NCI-H1105 treated with DMSO at 0.1 percent for 48 hours (cell line): ENCODE measurements at places on chromosomes 2 and 18.

DNA sequence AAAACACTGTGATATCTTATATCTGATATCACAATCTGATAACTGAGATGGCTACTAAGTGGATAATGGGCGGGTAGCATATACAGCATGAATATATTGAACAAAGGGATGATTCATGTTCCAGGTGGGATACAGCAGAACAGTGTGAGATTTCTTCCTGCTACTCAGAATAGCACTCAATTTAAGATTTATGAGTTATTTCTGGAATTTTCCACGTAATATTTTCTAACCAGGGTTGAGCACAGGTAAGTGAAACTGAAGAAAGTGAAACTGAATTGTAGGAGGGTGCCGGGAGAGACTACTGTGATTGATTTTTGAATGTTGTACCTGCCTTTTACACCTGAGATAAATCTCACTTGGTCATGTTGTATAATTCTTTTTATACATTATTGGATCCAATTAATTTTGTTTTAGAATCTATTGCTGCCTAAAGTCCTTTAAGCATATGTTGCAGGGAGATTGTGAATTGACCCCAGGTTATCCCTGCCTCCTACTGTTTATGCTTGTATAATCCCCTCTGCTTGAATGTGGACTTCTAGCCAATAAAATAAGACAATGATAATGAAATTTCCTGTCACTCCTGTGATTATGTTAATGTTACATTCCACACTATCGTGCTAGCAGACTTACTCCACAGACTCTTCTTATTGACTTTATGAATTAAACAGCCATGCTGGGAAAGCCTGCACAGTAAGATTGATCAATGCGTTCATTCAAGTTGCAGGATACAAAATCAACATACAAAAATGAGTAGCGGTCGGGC is 67.6 kb upstream of the RBBP8 start:
- DNase-seq: no peak

DNA sequence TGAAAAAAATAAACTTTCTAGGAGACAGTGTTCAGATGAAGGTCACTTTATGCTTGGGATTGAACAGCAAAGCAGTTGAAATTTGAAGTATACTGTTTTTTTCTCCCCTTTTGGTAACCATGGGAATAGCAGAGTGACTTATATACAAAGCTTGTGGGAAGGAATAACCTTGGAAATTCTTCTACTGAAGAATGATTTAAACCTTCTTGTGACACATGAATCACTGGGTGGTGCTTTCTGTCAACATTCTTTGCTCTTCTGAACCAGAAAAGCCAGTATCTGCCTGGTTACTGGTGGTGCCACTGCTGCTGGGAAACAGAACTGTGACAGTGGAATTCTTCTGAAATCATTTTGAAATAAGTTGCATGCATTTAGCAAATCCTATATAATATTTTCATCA is 39.4 kb upstream of the RND3 start:
- DNase-seq: no peak

DNA sequence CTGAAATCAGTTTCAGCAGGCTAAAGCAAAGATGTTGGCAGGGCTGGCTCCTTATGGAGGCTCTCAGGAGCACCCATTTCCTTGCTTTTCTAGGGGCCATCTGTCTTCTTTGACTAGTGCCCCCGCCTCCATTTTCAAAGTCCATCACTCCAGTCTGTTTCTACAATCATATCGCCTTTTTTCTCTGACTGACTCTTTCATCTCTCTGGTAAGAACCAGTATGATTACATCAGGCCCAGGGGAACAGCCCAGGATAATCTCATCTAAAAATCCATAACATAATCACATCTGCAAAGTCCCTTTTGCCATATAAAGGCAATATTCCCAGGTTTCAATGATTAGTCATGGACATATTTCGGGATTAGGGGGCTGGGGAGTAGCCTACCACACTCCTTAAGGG is 57.0 kb downstream of the CUL3 start:
- no peak for DNase-seq

GRCh38 chr2:207046724-207047123 is 107.4 kb downstream of the CPO start:
- DNase-seq: no peak

DNA sequence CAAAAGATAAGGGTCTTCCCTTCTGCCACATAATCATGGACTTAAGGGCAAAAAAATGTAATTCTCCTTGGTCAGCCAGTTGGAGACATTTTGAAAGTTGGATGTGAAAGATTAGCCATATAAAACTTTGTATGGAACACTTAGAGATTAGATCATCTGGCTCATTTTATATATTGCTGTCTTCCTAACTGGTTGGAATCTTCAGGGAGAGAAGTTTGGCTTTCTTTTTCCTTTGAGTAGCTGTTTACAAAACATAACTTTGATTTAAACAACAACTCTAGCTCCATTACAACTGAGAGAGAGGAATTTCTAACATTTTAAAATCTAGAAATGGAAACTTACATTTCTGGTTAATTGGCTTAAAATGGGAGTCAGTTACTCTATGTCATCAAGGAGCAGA is 132.7 kb downstream of the RDH14 start:
- DNase-seq: no peak

DNA sequence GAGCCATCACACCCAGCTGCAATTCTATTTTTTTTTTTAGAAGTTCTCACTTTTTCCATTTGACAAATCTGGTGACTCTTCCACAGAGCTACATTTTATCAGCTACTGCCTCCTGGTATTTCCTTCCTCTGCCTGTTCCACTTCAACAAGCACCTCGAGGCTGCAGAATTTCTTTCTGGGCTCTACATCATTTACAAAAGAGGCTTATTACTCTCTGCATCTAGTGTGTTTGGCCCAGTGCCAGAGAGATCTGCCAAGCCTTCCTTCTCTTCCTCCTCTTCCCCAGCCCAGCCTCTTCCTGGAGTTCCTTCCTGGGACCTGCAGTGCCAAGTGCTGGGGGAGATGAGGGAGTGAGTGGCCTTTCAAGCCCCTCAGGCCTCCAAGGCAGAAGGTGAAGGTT is 119.6 kb upstream of the ITGA6 start:
- DNase-seq: peak; percentile 31

GRCh38 chr2:45340318-45340717 is 270.7 kb downstream of the SRBD1 start:
- no peak for DNase-seq

DNA sequence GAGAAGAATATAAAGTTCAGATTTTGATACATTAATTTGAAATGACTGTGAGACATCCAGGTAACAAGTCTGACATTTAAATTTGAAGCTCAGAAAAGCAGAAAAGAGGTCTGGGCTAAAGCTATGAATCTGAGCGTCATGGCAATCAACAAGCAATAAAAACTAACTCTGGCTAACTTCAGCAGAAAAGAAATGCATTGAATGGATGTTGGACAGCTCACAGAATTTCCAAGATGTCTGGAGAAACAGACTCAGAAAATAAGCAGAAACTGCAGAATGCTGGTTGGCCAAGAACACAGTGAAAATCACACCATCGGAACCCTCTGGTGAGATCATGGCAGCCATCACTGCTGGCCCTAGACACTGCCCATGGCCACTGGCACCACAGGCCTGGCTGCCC is 366.6 kb downstream of the METTL4 start:
- DNase-seq: no peak

DNA sequence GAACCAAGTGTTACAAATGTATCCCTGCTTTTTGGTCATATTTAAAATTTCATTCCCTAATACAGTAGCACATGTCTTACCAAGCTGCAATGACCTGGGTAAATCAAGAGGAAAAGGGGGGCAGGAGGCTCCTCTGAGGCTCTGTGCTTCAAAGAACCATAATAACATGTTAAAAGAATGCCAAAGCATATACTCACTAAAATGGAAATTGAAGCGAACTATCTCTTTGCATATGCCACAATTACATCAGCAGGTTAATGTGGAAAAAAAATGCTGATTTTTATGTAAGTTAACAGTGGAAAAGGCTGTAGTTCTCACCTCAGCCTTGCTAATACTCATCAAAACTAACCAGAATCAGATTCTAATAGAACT is 37.5 kb upstream of the NCKAP5 start:
- DNase-seq: no peak

DNA sequence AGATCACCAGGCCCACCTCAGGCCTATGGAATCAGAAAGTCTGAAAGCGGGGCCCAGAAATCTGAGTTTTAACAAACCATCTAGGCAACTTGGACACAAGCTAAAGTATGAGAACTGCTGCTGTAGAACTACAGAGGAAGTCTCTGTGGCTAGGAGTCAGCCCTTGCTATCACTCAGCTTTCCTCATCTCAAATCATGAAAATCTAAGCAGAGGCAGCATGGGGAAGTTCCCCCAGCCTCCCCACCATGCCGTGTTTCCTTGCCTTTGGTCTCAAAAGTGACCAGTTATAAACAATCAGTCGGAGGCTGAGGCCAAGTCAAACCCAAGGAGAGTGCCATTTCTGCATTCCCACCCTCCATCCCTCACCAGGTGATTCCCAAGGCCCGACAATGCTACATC is 404.7 kb downstream of the BCL11A start:
- no peak for DNase-seq

- no peak for DNase-seq
Observed at GRCh38 chr2:215930505-215931253, 82.7 kb downstream of the MREG start.
